Left ventricle myocardium superior (tissue), 1 donor: ENCODE measurements at places on chromosomes 12 and 14. TPM values are rescaled to one million over a fixed set of nuclear protein-coding genes. Genes with fewer than 3 reads are reported as not detected.

Gene ARHGEF25
- 11.9 TPM for total RNA-seq

Gene PIP4P1
- total RNA-seq: 17.7 TPM

Gene CCDC198
- total RNA-seq: not detected

Gene FBRSL1
- total RNA-seq: 68.0 TPM

Gene CDCA3
- 0.32 TPM for total RNA-seq

Gene AQP2
- total RNA-seq: not detected

Gene PMEL
- total RNA-seq: 0.57 TPM

Gene CLEC4D
- not detected for total RNA-seq

Gene FSCB
- total RNA-seq: not detected

Gene KRT83
- not detected for total RNA-seq

Gene TC2N
- total RNA-seq: 9.2 TPM

Gene SLC25A21
- total RNA-seq: 0.89 TPM

Gene LBHD2
- not detected for total RNA-seq

Gene SSPN
- total RNA-seq: 56.4 TPM

Gene ADCY6
- total RNA-seq: 57.0 TPM

Gene ARF6
- total RNA-seq: 24.6 TPM

Gene SCN8A
- 0.22 TPM for total RNA-seq

Gene RAD9B
- total RNA-seq: 0.62 TPM

Gene PPM1H
- total RNA-seq: 8.5 TPM

Gene CD27
- total RNA-seq: 0.20 TPM

Gene PMCH
- total RNA-seq: not detected
